ENCODE measurements at places on chromosomes 2 and 18.

DNA sequence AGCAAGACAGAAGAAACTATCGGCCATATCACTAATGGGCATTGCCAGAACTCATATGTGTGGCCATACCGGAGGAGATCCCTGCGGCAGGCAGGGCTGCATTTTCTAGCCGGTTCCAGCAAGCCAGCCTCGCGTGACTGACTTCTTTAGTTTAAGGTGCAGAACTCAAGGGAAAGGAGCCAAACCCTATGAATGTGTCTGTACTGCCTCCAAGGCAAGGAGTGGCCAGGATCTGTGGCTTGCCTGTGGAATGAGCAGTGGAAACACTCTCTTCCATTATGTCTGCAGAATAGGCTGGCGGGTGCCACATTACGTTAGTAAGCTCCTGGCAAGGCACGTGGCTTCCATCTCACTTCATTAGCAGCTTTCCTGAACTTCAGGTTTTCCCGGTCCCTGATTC, 137.6 kb downstream of the ATL2 start:
- DNase-seq: no peak

DNA sequence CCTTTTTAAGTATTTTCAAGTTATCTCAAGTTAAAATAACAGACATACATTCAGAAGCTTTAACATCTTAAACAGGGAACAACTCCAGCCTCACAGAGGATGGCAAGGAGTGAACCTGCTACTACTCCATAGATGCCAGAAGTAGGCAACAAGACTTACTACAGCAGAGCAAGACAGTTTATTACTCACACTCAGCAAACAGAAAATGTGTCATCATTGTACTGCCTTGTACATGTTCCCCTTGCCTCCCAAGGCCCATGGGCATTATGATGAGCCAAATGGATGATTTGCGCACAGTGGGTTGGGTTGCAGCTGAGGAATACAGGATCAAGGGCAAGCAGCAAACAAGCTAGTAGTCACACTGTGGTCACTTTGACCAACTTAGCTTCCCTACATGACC, 80.6 kb upstream of the VRK2 start:
- DNase-seq: no peak

DNA sequence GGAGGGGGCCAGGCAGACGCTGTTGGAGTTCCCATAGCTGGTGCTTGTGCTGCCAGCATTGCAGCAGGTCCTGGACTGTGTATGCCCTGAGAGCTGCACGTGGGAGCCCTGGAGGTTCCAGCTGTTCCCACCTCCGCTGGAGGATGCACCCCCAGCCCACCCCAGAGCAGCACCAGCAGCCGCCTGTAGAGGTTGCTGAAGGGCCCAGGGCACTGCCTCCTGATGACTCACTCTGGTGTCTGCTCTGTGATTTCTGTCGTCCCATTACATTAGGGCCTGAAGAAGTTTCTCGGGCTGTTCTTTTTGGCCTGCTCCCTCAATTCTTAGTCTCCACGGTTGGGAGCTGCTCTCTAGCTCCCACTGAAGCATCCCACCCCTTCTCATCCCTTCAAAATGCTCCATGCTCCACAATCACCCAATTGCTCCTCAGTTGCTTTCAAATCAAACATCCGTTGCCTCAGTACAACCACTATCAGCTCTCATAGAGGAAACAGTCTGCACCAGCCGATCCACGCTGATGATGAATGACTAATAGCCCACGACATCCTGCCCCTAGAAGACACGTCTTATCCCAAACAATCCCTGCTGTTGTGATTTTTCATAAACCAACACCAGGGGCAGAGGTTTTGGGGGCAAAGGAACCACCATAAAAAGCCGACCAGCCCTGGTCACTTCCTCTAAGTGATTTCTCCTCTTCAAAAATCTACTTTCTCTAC, 65.2 kb upstream of the RNF152 start:
- no peak for DNase-seq

- DNase-seq: no peak
These were observed 111.0 kb upstream of the GPC1 start for GRCh38 chr2:240324312-240325015.

DNA sequence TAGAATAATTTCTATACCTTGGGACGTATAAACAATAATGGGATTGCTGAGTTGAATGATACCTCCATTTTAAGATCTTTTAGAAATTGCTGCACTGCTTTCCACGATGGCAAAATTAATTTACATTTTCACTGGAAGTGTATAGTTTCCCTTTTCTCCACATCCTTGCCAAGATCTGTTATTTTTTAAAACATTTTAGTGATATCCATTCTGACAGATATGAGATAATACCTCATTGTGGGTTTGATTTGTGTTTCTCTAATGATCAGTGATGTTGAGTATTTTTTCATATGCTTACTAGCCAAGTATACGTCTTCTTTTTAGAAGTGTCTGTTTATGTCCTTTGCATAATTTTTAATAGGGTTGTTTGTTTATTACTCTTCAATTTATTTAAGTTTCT, 908.5 kb upstream of the CNTNAP5 start:
- no peak for DNase-seq

DNA sequence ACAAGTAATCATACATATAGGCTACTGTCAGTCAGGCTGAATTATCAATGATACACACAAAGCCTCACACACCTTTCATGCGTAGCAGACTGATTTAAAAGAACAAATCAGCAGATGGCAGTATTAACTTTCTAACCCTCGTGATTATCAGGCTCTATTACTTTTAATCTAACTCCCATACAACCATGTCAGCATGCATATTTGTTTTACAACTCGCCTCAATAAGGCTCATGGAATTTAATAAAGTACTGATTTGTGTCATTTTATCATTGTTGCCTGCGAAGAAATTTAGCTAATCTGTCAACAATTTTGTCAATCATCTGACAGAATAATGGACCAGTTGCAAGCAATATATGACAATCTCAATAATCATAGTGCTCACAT, 82.8 kb downstream of the SLC25A12 start:
- no peak for DNase-seq

DNA sequence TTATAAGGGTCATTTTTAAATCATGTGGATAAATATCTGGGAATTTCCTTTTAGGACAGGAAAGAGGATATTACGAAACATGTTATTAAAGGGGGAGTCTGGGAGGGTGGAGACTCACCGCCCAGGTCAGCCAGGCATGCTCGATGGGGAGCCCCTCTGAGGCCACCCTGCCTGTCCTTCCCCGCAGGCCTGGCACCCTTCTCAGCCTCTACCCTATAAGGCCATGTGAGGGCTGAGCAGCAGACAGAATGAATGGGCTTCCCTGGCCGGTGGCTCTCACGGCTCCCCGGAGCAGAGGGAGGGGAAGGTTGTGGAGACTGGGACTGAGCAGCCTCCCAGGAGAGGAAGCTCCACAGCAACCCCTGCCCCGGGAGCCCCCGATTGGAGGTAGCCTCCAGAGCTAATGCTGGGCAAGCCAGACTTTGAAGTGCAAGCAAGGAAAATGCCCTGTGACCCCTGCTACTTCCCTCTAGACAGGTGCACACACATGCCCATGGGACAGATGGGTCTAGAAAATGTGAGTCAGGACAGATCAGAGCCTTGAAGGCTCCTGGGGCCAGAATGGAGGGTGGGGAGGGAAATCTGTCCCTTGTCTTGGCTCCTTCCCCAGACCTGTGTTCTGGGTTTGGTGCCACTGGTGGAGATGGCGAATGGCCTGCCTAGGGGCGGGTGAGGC, 13.2 kb upstream of the ARMC9 start:
- DNase-seq: no peak

GRCh38 chr18:54386043-54386442, 28.3 kb downstream of the C18orf54 start:
- DNase-seq: no peak

GRCh38 chr2:10876963-10877362, 34.8 kb upstream of the KCNF1 start:
- no peak for DNase-seq

DNA sequence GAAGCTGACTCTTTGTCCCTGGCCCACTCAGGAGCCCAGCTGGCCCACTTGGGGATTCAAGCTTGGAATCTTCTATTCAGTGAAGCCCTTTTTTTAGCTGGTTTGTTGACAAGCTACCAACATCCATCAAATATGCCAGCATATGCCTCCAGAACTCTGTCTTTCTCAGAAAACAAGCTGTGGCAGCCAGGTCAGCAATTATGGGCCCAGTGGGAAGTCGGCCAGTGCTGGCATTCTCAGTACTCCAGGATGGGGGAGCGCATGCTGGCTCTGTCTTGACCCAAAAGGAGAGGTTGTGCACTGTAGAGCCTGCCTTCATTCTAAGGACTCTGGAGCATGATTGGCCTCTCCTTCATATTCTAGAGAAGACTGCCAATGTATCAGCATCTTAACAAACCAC, 401.5 kb downstream of the CNTNAP5 start:
- no peak for DNase-seq

DNA sequence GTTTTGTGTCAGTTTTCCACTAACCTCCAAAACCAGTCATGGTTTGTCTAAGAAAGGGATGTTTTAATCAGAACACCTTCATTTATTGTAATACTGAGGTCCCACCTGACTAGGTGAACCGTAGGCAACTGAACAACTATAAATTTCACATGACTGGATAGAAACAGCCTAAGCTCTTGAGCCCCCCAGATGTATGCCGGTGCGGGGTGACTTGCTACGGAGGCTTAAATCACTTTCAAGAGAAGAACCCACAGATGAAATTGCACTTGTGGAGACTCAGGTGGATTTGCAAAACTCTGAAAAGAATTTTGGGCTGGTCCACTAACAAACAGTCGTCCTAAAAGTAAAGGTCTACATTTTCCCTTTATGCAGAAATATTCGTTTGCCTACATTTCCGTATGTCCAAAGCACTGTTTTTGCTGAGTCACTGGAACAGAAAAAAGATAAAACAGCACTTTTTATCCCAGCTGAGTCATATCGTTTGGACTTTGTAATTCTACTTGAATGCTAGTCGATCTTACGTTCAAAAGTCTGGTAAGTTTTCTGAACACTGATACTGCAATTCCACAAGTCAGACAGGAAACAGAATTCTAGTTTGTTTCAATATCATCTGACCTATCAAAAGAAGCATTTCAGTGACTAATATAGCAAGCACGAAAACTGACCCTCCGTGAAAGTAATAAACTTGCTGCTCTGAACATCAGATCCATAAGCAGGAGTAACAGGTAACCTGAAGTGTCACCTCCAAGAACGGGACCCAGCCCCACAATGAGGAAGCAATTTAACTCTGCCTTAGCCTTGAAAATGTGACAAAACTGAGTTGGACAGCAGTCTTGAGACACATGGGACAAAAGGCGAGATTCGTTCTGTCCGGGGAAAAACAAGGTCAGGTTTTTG, 18.1 kb downstream of the ZNF516 start:
- DNase-seq: no peak

GRCh38 chr2:125850541-125850940, 805.4 kb upstream of the GYPC start:
- no peak for DNase-seq

- DNase-seq: no peak
These were observed 193.0 kb upstream of the NETO1 start for GRCh38 chr18:73060666-73061288.

GRCh38 chr2:201938156-201938775, 95.4 kb upstream of the FZD7 start:
- DNase-seq: no peak

DNA sequence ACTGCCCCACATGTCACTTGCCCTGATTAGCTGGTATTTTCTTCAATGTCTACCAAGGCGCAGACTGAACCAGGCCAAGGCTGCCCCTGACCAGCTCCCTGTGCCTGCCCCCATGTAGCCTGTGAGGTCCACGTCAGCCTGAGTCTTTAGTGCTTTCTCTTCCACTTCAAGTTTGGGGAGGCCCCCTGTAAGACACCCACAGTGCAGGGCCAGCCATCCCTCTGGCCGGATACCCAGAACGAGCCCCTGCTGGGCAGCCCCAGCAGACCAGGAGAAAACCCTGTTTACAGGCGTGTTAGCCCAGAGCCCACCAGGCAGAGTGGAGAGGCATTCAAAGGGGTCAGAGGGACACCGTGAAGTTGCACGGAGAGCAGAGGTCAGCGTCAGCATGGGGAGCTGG, 92.4 kb downstream of the TFCP2L1 start:
- no peak for DNase-seq

DNA sequence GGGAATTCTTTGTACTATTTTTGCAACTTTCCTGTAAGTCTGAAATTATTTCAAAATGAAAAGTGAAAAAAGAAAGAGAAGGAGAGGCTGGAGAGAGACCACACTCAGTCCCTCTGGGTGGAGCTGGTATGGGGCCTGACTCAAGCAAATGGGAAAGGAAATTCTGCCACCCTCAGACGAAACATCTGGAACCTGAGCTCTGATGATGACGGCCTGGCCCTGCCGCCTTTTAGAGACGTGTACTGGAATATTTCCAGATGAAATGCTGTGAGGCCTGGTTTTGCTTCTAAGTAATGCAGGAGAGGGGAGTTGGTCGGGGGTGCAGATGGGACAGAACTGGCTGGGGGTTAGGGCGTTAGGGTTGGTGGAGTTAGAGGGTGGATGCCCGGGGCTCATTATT, 57.4 kb upstream of the GLI2 start:
- DNase-seq: no peak

DNA sequence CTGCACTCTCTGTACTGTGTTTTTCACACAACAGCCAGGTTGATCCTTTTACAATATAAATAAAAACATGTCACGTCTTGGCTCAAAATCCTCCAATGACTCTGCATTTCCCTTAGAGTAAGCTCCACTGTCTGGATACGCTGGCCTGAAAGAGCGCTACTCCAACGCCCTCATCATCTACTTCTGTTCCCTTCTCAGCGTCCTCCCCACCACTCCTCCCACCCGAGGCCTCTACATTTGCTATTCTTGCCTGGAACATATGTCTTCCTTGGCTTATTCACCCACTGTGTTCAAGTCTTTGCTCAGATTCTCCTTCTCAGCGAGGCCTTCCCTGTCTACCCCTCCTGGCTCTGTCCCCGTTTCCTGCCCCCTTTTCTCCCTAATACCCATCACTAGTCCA, 37.6 kb downstream of the EPB41L3 start:
- DNase-seq: no peak

DNA sequence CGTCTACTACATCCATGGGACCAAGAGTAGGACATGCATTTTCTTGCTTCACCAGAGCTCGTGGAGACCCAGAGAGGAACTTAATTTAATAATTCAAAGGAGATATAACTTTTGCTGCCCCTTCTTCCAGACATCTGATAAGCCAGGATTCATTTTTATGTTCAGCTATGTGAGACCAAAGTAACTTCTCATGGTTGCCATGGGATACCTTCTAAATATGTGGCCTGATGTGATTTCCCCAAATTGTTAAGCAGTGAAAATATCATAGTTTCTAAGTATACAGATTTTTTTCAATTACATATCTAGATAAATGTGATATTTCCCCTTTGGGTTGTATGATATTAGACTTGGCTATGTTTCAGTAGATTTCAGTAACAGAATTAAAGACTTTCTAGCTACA, 185.5 kb upstream of the FN1 start:
- DNase-seq: no peak

GRCh38 chr2:238818561-238818960, 29.3 kb upstream of the TWIST2 start:
- no peak for DNase-seq

- no peak for DNase-seq
These were observed 3.5 kb upstream of the RNPEPL1 start for GRCh38 chr2:240564561-240565332.

GRCh38 chr2:170950221-170950761, 21.2 kb downstream of the GORASP2 start:
- no peak for DNase-seq

- no peak for DNase-seq
These were observed 170.0 kb downstream of the CERS6 start for GRCh38 chr2:168626096-168626495.

- DNase-seq: no peak
These were observed 166.7 kb downstream of the MYT1L start for GRCh38 chr2:2164326-2164917.
